ENCODE measurements at places on chromosomes 12 and 14.

DNA sequence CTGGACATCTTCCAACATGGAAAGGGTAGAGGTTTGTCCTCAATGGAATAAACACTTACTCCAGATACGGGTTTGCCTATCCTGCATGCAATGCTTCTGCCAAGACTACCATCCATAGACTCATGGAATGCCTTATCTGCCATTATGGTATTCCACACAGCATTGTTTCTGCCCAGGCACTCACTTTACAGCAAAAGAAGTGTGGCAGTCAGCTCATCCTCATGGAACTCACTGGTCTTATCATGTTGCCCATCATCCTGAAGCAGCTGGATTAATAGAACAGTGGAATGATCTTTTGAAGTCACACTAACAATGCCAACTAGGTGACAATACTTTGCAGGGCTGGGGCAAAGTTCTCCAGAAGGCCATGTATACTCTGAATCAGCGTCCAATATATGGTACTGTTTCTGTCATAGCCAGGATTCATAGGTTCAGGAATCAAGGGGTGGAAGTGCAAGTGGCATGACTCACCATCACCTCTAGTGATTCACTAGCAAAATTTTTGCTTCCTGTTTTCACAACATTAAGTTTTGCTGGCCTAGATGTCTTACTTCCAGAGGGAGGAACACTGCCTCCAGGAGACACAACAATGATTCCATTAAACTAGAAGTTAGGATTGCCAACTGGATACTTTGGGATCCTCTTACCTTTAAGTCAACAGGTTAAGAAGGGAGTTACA lies 140.4 kb downstream of the SLC35F4 start:
- no peak for DNase-seq

GRCh38 chr12:124174451-124175348 lies 120.2 kb upstream of the RFLNA start:
- no peak for DNase-seq

- no peak for DNase-seq
These were observed 309.2 kb downstream of the PRKD1 start for GRCh38 chr14:29618323-29619067.

DNA sequence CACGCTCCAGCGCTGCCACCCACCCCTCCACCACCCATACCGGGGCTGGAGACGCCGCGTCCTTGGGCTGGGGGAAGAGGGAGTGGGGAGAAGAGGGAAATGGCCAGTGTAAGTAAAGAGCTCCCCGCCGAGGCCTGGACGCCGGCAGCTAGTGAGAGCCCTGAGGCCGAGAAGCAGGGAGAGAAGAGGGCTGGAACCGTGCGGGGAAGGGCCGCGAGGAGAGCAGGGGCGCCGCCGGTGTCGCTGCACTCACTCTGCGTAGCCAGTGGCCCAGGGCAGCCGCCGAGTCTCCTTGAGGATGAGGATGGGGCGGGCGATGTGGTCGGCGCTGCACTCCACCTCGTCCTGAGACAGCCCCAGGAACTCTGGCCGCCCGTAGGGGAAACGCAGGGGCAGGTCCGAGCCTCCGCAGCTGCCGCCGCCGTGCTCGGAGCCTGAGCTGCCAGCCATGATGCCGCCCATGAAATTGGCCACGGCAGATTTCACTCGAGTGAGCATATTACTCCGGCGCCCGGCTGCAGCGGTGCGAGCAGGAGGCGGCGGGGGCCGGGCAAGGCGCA lies 631 bp downstream of the PPM1H start:
- DNase-seq, result peak; percentile 50
